ENCODE measurements at places on chromosomes 16 and 17.
A peak's percentile ranks its signal among the peaks of the same experiment; 100 is the strongest.

DNA sequence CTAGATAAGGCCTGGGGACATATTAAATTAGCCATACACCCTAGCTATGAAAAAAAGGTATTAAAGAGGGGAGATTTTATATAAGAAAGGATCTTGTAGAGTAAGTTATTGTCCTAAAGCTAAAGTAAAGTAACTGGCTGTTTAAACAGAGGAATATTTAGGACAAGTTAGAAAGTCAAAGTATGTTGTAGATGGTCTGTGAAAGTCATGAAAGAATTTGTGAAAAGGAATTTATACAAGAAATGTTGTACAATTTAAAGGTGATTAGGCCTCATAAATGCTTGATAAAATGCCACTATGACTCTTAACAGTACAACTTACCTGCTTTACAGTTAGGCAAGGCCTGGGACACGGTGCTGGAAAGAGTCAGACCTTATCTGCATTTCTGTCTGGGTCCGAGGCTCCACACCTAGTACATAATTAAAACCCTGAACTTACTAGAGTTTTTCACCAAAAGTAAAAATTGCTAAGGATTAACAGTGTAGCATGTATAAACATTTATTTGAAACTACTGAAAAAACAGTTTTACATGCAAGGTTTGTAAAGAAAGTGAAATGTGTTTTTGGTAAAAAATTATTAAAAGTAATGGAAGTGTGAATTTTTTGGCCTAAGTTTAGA is 445.3 kb upstream of the TOM1L1 start:
- no peak for DNase-seq

DNA sequence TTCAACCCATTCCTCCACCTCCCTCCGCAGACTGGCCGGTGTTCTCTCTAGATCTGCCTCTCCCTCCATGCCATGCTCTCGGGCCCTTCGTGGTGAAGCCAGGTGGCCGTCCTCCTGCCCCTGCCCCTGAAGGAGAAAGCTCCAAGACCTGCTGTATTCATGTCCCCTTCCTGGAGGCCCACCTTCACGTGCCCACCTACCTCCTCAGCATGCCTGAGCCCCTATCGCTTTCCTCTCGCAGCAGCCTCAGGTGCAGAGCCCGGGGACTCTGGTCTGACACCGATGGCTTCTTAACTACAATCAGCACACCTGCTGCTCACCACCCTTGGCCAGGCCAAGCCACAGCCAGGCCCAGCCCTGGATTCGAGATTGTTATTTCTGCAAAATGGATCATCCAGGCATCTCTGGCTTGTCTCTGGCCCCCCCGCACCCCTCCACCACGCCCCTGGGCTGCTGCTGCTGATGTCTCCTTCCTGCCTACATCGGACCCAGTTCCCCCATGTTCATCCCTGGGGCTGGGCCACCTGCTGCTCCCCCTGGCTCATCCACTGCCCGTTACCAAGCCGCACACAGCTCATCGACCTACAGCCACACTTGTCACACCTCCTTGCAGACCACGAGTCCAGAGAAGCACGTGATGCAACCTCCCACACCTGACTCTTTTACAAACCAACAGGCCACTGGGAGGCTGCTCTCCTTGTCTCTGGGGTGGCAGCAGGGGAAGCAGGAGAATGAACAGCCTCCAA is 32.5 kb upstream of the TNFRSF13B start:
- DNase-seq, result no peak

GRCh38 chr16:70375636-70376611 is 29.2 kb downstream of the DDX19A start:
- DNase-seq, result no peak

DNA sequence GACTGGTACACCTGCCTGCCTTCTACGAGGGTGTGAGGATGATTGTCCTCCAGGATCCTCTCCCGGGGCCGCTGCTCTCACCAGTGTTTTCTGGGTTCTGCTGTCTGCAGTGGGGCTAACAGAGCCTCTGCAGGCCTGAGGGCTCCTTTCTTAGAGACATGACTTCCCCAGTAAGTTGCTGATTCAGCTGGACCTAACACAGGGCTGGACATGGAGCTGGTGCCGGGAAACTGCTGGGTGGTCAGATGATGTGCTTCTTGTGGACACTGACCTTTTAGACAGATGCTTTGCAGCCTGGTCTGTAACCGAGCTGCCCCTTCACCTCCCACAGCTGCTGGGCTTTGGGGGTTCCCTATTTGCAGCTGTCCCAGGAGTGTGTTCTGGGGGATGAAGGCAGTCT is 71.5 kb downstream of the FOXL1 start:
- no peak for DNase-seq

DNA sequence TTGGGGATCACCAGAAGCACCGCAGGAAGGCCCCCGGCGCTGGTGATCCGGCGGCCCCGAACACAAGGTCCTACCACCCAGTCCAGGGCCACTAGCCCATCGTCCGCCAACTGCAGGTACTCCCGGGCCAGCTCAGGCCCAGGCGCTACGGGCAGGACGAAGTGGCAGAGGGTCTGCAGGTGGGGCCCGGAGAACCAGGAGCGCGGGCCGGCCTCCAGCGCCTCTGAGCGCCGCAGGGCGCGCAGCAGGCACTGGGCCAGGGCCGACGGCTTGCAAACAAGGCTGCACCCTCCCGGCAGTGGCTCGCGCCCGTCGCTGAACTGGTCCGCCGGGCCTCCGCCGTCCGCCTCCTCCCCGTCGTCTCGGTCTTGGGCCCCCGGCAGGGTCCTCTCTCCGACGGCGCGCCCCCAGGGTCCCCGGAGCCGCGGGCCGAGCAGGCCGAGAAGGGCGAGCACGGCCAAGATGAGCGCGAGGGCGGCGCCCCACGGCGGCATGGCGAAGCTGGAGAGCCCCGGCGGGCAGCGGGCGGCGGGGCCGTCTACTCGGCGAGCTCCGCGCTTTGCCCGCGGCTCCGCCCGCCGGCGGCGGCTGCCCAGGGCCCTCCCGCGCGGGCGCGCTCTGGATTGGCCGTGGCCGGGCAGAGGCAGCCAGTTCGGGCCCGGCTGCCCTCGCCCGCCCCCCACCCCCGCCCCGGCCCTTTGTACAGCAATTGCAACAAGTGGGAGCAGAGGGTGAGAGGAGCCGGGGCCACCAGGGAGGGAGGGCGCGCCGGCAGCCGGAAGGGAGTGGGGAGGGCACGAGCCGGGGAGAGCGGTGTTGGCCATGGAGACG is at the start of gene ABHD15:
Gene ABHD15, minus strand, starts transcription at position 565 of the 831 bp plus-strand sequence. Its CDS starts 71 bp downstream, at position 494.
- peak; percentile 48 for DNase-seq

DNA sequence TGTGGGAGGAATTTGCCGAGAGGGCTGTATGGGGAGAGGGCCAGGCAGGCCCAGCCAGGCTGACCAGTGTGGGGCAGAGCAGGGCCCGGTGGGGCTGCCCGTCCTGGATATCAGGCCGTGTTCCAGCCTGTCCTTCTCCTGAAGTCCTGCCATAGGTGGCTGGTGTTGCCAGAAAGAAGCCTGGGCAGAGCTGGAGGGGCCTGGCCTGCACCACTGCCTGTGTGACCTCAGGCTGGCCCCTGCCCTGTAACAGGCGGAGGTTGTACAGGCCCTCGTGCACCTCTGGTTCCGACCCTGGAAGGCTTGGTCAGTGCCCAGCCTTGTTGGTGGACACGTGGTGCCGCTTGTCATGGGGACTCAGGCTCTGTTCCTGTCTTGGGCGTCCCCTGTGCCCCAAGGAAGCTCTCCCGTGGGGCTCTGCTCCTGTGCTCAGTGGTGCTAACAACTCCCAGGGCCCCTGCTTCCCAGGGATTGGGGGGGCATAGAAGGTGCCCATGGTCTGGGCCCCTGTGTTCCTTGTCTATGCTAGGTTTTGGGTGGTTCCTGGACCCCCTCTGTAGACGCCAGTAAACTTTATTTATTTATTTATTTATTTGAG is 33.3 kb downstream of the ADCY7 start:
- DNase-seq, result no peak

GRCh38 chr16:71542377-71542776 is 16.2 kb downstream of the CHST4 start:
- no peak for DNase-seq

DNA sequence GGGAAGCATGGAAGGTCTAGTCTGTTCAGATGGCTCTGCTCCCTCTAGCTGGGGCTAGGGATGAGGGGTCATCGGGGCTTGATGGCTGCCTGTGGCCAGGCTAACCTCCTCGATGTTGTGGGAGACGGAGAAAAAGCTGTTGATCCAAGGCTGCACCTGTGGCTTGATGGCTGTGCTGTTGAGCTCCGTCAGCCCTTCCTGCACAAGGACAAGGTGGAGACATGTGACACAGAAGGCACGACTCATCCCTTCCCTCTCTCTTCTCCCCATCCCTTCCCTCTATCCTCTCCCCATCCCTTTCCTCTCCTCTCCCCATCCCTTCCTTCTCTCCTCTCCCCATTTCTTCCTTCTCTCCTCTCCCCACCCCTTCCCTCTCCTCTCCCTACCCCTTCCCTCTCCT is 28.2 kb downstream of the FCSK start:
- DNase-seq, result no peak

DNA sequence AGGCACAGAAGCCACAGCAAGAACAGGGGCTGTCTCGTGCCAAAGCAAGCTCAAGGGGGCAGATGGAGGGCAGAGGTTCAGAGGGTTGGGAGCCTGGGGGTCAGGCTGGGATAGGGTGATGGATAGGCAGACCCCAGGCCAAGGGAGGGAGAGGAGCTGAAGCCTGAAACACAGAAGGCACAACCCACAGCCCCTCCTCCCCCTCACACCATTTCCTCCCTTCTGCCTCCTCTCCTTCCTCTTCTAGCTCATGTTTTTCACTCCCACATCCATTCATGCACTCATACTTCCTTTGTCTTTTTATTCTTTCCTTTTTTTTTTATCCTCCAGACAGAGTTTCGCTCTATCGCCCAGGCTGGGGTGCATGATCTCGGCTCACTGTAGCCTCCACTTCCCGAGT is 61.1 kb downstream of the SOCS1 start:
- DNase-seq, result no peak

DNA sequence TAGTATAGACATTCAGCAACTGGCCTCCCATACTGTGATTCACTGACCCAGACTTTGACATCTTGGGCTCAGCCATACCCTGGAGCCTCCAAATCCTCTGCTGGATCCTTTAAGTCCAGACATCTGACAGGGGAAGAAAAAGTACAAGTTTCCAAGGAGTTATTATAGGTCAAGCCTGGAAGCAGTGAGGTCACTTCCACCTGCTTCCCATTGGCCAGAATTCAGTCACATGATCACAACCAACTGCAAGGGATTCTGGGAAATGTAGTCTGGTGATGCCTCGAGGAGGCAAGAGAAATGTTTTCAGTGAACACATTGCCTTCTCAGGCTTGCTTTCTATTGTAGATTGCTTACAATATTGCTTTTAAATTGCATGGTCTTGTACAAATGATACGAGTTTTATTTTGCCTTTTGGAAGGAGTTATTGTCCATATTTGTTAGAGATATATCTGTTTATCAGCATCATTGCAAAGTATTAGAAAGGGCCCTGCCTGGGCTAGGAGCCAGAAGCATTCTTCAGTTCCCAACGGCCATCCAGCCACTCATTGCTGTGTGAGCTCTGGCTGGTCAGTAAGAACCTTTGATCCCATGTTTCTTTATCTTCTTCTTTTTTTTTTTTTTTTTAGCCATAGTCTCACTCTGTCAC is 696.9 kb downstream of the WWOX start:
- no peak for DNase-seq

- DNase-seq, result no peak
Observed at GRCh38 chr17:45575126-45575885, 84.8 kb upstream of the PLEKHM1 start.

GRCh38 chr16:25585526-25585925 is 106.2 kb upstream of the HS3ST4 start:
- no peak for DNase-seq

DNA sequence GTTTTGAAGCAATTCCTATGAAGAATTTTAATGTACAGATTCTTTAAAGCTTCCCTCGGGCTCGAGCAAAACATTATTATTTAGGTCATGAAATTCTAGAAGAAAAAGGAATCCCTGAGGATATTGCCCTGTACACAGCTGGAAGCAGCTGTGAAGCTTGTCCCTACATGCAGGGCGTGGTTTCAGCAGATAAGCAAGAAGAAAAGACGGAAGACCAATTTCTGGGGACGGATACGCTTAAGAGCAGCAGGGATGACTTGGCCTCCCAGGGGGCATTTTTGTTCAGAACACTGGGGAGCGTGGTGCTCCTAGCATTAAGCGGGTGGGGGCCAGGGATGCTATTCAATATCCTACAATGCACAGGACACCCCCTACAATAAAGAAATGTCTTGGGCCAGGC is 34.3 kb downstream of the LITAF start:
- no peak for DNase-seq

- no peak for DNase-seq
Observed at GRCh38 chr17:41998497-41998896, 18.7 kb downstream of the DNAJC7 start.

Data from NCI-H524 treated with DMSO at 0.1 percent for 48 hours (cell line).